ENCODE measurements at places on chromosomes 3 and 15.

- no peak for DNase-seq
Measured at GRCh38 chr3:108145578-108145977, 54.7 kb upstream of the CD47 start.

DNA sequence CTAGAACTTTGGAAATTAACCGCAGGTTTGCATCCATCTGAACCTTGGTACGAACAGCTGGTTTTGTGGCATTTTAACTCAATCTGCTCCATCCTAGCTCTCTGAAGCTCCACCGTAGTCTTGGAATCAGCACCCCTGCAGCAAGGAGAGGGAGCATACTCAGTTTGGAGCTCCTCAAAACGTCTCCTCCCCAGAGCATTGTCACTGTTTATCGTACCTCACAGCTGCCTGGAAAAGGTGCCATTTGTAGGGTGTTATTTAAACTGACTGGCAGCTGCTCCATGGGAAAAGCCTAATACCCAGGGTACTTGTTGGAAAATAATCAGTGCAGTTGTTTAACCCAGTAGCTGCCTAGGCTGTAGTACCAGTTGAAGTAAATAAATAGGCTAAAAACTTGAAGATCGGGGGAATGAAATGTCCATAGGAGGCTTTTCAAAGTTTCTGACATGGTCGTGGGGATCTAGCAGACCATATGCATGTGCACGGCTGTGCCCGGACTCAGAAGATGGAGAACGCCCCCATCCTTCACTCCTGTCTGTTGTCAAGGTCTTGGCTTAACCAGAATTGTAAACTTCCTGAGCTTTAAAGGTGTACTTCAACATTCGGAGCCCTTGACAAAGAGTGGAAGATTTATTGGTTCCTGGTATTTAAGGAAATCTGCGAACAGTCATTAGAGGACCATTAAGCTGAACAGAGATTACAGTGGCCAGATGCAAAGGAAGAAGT lies 43.9 kb downstream of the GHSR start:
- no peak for DNase-seq

GRCh38 chr3:74134831-74135230 lies 479.6 kb downstream of the CNTN3 start:
- no peak for DNase-seq

DNA sequence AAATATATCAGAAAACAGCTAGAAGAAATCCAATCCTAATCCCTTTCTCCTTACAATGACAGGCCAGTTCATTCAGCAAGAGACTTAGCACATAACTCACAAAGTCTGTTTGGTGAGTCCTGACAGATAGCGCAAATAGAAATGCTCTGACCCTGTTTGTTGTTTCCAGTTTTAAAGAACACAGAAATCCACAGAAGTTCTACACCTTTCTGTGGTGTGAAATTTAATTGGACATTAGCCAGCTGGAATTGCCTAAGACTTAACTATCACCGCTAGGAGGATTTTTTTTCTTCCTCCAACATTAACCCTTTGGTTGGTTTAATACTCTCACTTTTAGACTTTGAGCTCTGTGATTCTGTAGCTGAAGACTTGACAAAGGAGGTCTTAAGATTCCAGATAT lies 30.8 kb downstream of the HDC start:
- DNase-seq = no peak

- no peak for DNase-seq
Measured at GRCh38 chr3:7436542-7436941, 575.6 kb downstream of the GRM7 start.

DNA sequence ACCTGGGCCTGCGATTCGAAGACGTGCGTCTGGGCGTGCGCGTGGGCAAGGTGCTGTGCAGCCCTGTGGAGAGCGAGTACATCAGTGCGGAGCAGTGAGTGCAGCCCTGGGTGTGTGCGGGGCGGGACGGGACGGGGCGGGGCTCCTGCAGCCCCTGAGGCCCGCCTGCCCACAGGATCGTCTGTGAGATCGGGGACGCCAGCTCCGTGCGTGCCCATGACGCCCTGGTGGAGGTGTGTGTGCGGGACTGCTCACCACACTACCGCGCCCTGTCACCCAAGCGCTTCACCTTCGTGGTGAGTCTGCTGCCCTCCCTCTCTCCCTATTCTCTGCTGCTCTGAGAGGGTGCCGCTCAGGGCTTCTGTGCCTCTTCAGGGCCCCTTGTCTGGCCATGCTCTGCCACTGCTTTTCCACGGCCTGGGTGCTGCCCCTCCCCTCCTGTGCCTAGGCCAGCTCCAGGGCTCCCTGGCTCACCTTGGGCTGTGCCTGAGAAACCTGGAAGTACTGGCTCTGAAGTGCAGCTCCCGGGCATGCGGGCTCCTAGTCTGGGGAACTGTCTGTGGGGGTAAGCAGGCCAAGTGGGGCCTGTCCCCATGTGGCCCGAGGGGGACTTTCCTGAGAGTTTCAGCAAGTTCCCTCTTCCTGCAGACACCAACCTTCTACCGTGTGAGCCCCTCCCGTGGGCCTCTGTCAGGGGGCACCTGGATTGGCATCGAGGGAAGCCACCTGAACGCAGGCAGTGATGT lies 31.8 kb downstream of the PLXNA1 start:
- DNase-seq = no peak

DNA sequence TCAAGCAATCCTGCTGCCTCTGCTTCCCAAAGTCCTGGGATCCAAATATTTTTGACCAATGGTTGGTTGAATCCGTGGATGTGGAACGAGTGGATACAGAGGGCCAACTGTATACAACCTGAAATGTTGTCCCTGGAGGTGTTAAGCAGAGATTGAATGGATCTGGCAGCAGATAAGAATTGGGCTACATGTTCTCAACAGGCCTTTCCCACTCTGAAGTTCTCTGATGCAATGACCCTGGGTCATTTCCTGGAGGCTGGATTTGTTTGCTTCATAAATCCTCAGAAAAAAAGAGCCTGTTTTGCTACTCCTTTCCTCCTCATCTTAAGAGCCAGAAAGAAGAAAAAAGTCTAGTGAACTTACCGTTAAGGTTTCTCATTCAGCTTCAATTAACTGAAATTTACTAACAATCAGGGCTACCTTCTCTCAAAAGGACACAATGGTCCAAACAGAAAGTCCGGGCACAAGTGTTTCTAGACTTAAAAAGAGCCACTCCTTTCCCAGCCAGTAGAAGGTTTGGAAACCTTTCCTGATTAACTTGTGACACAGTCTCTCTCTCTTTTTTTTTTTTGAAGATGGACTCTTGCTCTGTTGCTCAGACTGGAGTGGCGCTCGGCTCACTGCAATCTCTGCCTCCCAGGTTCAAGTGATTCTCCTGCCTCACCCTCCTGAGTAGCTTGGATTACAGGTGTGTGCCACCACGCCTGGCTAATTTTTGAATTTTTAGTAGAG lies 6.5 kb downstream of the ARHGEF3 start:
- no peak for DNase-seq

DNA sequence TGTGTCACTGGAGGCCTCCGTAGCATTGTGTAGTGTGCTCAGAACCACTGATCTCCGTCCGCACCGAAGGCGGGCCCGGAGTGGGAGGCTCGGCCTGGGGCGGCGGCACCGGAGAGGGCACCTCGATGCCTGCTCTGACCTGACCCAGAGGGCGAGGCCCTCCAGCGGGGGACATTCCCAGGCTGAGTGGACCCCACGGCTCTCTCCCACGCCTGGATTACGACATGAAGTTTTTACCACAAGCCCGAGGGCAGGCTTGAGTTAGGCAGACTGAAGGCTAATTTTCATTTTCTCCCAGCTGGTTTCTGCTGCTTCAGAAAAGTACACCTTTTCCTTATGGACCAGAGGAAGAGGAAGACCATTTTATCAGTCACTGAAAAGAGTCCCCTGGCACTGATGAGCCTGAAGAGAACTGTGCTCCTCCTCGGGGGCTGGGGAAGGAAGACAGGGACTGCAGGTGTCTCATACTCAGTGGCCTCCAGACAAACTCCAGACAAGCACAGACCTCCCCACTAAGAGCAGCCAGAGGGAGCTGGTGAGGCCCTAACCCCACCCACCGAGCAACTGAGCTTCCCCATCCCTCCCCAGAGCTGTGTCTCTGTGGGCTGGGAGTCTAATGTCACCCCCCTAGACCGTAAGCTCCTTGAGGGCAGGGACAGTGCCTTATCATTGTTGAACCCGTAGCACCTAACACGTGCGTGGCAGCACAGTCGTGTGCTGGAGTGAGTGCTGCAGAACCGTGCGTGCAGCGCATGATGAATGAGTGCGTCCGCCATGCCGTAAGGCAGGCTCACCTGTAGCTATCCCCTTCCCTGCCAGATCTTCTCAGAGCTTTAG lies 74.5 kb upstream of the BLM start:
- DNase-seq = no peak

DNA sequence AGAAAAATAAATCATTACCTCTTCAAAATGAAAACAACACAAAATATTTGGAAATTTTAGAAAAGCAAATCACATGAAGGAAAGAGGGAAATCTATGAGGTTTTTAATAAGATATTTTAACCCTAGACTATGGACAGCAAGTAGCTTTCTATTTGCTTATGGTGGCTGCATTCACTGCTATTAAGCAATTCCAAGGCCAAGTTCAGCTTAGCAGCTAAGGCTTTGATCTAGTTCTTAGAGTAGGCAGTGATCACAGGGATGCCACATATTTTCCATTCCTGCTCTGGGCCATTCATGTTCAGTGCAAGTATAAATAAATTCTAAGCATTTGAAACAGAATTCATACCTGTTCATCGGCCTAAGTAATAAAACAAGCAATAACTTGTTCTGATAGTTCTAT lies 235.3 kb downstream of the CDIN1 start:
- DNase-seq = no peak

DNA sequence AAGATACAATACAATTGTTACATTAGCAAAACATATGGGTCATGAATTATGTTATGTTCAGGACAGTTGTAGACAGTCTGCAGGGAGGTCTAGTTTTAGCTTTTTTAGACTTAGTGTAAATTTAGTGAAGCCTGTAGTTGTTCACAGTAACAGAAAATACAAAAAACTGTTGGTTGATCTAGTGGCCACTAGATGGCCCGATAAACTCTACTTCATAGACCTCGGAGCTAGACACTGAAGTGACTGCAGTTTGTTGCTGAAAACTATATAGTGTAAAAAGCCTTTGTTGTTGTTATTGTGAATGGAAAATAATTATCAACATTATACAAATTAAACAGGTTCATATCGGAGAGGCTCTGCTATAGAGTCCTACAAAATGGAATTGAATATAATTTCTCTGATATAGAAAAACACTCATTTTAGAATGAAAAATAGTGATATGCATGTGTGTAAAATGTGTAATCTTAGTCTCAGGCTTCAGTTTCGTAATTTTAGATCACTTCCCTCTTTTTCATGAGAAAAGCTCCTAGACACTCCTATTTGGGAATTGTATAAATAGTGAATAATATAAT lies 18.3 kb downstream of the MAGEL2 start:
- DNase-seq = no peak

- DNase-seq = no peak
Measured at GRCh38 chr3:153043729-153044328, 118.2 kb upstream of the RAP2B start.

DNA sequence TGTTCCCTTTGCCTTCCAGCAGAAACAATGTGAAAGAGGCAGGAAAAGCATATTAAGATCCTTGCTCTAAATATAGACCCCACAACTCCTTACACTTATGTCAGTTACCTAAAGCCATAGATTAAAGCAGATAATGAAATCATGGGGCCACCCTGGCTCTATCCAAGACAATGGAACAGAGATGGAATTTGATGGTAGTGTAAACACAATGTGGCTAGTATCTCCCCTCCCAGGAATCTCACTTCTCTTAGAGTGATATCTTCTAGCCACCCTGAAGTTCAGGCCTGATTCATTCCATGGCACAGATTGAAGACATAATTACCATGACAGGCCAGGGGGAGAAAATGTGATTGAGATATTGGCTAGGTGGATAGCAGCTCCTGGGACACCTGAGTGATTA lies 32.6 kb downstream of the GALNT15 start:
- DNase-seq = no peak

DNA sequence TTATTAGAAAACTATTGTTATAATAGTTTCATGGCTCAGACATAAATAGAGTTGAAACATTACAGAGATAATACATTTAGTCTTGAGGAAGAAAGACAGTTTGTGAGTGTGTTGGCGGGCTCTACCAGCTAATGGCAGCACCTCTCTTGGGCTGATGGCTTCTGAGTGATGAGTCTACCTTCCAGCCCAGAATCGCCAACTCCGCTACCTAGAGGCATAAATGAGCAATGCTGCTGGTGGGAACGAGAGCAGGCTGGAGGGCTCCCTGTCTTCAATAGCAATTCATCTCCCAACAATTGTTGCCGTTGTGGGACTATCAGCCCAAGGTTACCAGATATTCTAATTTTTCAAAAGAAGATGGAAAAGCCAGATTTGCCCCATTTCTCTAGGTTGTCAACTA lies 388.7 kb downstream of the FOXP1 start:
- DNase-seq = no peak

DNA sequence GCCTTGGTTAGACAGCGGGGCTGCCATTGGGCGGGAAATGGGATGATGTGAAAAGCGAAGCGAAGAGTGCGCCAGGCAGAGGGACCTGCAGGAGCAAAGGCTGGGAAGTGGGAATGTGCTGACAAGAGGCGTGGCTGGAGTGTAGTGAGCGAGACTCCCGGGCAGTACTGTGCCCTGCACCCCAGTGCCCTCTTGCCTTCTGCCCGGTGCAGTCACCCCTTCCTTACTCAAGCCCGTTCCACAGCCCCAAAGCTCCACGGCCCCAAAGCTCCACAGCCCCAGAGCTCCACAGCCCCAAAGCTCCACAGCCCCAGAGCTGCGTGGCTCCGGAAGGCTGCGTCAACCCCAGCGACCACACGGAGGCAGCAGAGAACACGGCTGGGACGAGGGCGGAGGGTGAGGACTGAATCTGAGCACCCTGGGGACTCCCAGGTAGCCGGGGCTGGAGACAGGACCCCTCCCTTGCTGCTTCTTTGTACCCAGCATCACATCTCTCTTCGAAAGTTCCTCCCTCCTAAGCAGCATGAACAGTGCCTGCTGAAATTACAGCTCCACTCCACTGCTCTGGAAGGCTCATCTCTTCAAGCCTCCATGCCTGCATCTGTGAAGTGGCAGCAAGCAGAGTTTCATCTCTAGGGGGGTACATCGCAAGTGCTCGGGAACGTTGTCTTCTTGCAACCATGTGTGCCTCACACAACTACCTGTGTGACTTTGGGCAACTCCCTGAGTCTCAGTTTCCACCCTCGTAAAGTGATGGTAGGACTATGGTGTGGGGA lies 108.9 kb downstream of the FBLN2 start:
- DNase-seq = peak; percentile 43

- no peak for DNase-seq
Measured at GRCh38 chr15:101497484-101498034, 8.1 kb upstream of the PCSK6 start.

Data from stimulated activated CD4-positive, alpha-beta T cell treated with anti-CD3 and anti-CD28 coated beads, Interleukin-2, amount 100 ng/mL, for 4 hours (primary cell).